Fibroblast of villous mesenchyme (primary cell): ENCODE measurements at places on chromosomes 5 and 9. TPM values are rescaled to one million over a fixed set of nuclear protein-coding genes. Genes with fewer than 3 reads are reported as not detected.

CA9 gene
- under 0.01 TPM in 1 of 2 replicates, not detected in the other for total RNA-seq

TUSC1 gene
- 6.9 and 12.2 TPM in 2 replicates for total RNA-seq

FAM151B gene
- total RNA-seq = 8.6 and 8.7 TPM in 2 replicates

FBLL1 gene
- 0.32 and 0.43 TPM in 2 replicates for total RNA-seq

RMI1 gene
- total RNA-seq = 6.1 and 7.8 TPM in 2 replicates

CDO1 gene
- total RNA-seq = 0.32 and 2.6 TPM in 2 replicates

PCDHA1 gene
- under 0.01 TPM in 1 of 2 replicates, not detected in the other for total RNA-seq

F2RL1 gene
- 26.3 and 69.9 TPM in 2 replicates for total RNA-seq

CFAP157 gene
- under 0.01 TPM in 2 replicates for total RNA-seq

RNF183 gene
- total RNA-seq = not detected in 2 replicates

ADAMTS13 gene
- total RNA-seq = 1.3 TPM in 2 replicates

ECM2 gene
- total RNA-seq = 2.3 and 2.6 TPM in 2 replicates

GRAMD2B gene
- 61.8 and 113 TPM in 2 replicates for total RNA-seq

PHF24 gene
- total RNA-seq = not detected in 2 replicates

PRR16 gene
- 11.6 and 22.0 TPM in 2 replicates for total RNA-seq

GCNT4 gene
- 10.6 and 46.2 TPM in 2 replicates for total RNA-seq

NMUR2 gene
- total RNA-seq = not detected in 2 replicates

ENTPD8 gene
- under 0.01 TPM in 1 of 2 replicates, not detected in the other for total RNA-seq

IFNK gene
- total RNA-seq = not detected in 2 replicates

PIP5KL1 gene
- total RNA-seq = 2.6 and 3.5 TPM in 2 replicates
